ENCODE measurements at places on chromosomes 2 and 18. TPM values are rescaled to one million over a fixed set of nuclear protein-coding genes. Genes with fewer than 3 reads are reported as not detected.

The PAX3 gene
- 14.2 TPM for total RNA-seq

The GNAL gene
- total RNA-seq, result 67.0 TPM

The INO80D gene
- 24.3 TPM for total RNA-seq

The GRP gene
- 2.0 TPM for total RNA-seq

The AGXT gene
- not detected for total RNA-seq

The SH2D6 gene
- 1.2 TPM for total RNA-seq

The IL36G gene
- not detected for total RNA-seq

The SAG gene
- not detected for total RNA-seq

The RBKS gene
- total RNA-seq, result 3.8 TPM

The GBX2 gene
- total RNA-seq, result 3.3 TPM

The LYPD6B gene
- 9.4 TPM for total RNA-seq

The LIMS3 gene
- 6.9 TPM for total RNA-seq

The NEB gene
- total RNA-seq, result 2.4 TPM

The CAD gene
- 30.3 TPM for total RNA-seq

The RNF152 gene
- 21.2 TPM for total RNA-seq

The CHRNG gene
- not detected for total RNA-seq

The ZC3H8 gene
- total RNA-seq, result 14.3 TPM

The CFAP65 gene
- total RNA-seq, result 4.8 TPM

The OR6B2 gene
- total RNA-seq, result not detected

The CABLES1 gene
- total RNA-seq, result 30.4 TPM

The EPG5 gene
- 28.9 TPM for total RNA-seq

The GLI2 gene
- total RNA-seq, result 9.9 TPM

The UGT1A8 gene
- total RNA-seq, result not detected

The TLX2 gene
- not detected for total RNA-seq

The DES gene
- 5.5 TPM for total RNA-seq

The POTEC gene
- not detected for total RNA-seq

The CKAP2L gene
- 7.9 TPM for total RNA-seq

The OBSL1 gene
- 145 TPM for total RNA-seq

The PTRHD1 gene
- 57.3 TPM for total RNA-seq

The CDK15 gene
- total RNA-seq, result 0.55 TPM

The ALPP gene
- total RNA-seq, result 0.06 TPM

The MYCN gene
- 7.9 TPM for total RNA-seq

The TTL gene
- 60.5 TPM for total RNA-seq

The CCDC148 gene
- 9.8 TPM for total RNA-seq

The ENOSF1 gene
- 24.8 TPM for total RNA-seq

The UGT1A4 gene
- not detected for total RNA-seq

The SERPINB3 gene
- not detected for total RNA-seq

The GREB1 gene
- total RNA-seq, result 14.4 TPM

The CBLN2 gene
- total RNA-seq, result 20.0 TPM
